ENCODE measurements at places on chromosomes 12 and 14.

- no peak for DNase-seq
Observed at GRCh38 chr14:85445151-85445795, 84.7 kb upstream of the FLRT2 start.

DNA sequence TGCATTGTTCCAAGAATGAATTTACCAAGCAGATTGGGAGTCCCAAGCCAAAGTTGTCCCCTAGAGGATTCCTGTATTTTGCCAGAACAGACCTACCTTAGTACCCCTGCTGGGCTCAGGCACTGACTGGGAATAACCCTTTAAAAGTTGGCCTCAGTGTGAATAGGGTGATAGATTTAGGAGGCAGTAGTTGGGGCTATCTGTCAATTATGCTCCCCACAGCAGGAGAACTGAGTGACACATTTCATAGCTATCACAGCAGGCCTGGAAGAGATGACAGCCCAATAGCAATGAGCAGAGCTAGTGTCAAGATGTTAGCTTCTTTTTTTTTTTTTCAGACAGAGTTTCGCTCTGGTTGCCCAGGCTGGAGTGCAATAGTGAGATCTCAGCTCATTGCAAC lies 14.3 kb upstream of the LRP6 start:
- no peak for DNase-seq

GRCh38 chr12:53204351-53204750 lies 2.7 kb downstream of the ITGB7 start:
- no peak for DNase-seq

DNA sequence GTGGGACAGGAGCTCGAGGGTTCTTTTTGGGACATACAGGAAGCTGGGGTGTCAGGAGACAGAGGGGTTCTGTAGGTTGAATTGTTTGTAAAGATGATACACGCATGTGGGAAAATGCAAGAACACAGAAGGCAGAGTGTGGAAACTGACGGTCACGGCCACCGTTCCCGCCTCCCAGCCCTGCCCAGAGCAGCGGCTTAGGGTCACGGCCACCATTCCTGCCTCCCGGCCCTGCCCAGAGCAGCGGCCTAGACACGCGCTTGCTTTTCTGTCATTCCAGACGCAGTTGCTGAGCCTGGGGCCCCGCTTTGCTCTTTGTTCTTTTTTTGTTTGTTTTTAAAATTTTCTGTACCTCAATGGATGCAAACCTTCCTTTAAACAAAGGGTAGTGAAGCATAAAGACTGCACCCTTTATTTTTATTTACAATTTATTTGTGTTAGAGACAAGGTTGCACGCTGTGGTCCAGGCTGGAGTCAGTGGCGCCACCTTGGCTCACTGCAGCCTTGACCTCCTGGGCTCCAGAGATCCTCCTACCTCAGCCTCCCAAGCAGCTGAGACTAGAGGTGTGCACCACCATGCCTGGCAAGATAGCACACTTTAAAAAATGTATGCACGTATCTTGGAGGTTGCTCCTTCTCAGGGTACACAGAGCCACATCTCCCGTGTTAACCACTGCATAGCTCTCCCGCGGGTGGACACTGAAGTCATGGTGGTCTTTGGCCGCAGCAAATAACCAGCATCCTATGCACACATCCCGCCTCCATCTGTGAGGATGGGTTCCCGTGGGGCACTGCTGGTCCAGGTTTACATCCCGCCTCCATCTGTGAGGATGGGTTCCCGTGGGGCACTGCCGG lies 142.3 kb downstream of the ADGRD1 start:
- no peak for DNase-seq

DNA sequence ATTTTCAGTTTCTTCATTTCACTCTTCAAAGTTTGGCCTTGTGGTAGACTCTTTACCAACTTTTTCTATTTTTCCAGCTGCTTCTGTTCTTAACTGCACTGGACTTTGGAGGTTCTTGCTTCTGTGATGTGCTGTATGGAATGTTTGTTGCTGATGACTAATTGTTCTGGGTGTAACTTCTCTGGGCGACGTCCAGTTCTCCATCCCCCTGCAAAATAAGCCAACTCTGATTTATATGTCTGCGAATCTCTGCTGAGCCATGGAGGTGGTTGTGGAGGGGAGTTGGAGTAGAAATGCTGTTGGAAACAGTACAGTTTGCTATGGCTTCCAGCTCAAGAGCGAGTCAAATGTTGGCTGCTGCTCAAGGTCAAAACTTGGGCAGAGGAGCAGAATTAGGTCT lies 113.9 kb upstream of the DYRK2 start:
- no peak for DNase-seq

DNA sequence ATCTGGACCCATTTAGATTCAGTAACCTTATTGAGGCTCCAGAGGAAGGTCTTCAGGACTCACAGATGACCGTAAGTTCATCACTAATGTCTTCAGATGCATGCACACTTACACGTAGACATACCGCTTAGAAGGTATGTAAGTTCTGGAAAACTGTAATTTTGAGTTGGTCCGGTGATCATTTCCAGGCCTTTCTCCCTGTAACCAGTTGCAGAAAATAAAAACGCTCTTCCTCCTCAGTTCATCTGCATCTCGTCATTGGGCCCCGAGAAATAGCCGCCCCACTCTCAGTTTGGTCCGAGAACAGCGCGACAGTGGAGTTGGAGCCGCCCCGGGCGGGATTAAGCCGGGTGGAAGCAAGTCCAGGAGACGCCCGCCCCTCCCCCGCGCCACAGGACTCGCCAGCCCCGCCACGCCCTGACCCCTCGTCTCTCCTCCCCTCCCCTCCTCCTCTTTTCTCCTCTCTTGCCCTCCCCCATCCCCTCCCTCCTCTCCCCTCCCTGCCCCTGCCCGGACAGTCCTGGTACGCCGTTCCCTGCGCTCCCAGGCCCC lies 83.7 kb downstream of the TNFAIP2 start:
- DNase-seq, result no peak

DNA sequence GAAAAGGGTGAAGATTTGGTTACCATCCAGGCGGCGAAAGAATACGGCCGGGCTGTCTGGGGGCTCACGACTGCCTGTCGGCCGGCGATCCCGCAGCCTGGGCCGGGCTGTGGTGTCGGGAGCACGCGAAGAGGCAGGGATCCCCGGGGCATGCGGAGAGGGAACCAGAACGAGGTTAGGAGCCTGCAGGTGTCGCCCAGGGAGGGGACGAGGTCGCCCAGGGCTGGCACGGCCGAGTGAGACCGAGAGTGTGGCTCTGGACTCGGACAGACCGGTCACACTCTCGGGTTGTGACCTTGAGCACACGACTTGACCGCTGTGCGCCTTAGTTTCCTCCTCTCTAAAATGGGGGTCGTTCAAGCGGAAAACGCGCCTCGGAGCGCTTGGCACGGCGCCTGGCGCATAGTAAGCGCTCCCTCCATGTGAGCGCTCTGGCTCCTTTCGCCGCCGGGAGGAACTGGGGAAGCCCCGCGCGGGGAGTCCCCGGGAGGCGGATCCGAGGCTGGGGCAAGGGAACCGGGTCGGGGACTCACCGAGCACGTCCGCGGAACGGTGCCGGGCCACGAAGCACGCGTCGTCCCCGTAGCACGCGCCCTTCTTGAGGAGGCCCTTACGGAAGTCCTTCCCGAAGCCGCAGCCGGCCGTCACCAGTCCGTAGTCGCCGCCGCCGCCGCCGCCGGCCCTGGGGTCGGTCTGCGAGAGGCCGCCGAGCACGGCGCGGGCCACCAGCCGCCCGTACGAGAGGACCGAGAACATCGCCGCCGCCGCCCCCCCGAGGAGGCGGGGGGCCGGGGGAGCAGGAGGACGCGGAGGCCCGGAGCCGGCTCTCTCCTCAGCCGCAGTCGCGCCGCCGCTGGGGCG lies 612 bp downstream of the PPTC7 start:
- peak; percentile 61 for DNase-seq

GRCh38 chr12:104864668-104865067 lies 93.4 kb downstream of the SLC41A2 start:
- DNase-seq, result no peak

GRCh38 chr12:70920891-70921290 lies 353 bp upstream of the PTPRR start:
- DNase-seq, result no peak

DNA sequence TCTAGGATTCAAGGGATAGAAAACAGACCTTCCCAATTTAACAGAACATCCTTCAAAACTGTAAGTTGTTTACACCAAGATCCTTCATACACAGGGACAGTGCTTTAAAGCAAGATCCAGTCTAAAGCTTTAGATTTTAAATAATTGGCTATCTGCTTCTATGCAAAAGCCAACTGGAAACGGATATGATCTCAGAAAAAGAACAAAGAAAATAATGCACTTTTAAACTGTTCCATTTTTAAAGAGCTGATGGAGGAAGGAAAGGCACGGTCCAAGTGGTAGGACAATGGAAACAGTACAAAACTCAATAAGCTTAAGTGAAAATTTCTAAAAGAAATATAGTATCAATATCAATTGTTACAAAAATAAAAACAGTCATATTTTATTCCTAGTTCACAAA lies 27.7 kb downstream of the LRP6 start:
- no peak for DNase-seq

- DNase-seq, result no peak
Observed at GRCh38 chr12:110224379-110225304, 56.4 kb upstream of the ATP2A2 start.

- peak; percentile 39 for DNase-seq
Observed at GRCh38 chr12:123389560-123390351, 5.8 kb downstream of the KMT5A start.

- DNase-seq, result no peak
Observed at GRCh38 chr12:119354172-119354571, 19.6 kb downstream of the CCDC60 start.

- DNase-seq, result no peak
Observed at GRCh38 chr12:66623455-66623854, 55.4 kb downstream of the GRIP1 start.

DNA sequence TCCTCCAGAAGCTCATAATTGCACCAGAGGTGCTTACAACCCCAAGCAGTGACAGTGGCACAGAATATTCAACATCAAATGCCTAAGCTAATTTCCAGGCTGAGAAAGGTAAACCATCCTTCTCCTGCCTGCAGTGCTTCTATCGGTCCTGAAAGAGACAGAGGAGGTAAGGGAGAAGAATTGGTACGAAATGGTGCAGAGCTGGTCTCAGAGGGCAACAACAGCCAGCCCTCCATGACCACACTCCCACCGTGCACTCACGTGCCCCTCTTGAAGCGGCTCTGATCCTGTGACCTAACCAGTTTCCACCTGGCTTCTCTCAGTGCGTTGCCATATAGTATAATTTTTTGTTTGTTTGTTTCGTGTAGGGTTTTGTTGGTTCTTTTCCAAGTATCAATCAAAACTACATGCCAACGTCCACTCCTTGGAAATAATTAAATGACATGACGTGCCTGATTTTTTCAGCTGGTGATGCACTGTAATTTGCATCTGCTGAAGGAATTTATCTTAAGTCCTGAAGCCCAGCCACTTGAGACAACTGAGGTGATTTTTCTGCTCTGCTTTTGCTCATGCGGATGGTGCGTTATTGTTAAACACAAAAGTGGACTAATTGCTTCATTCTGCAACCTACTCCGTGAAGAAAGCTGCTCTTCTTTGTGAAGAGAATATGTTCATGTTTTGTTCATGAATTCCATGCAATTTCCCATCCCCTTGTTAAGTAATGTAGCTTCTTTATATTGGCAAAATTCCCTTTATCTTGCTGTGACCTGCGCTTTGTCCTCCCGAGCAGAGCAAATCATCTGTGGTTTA lies 1.3 kb upstream of the ATP2A2 start:
- no peak for DNase-seq

GRCh38 chr12:89179983-89180382 lies 172.3 kb downstream of the DUSP6 start:
- no peak for DNase-seq

DNA sequence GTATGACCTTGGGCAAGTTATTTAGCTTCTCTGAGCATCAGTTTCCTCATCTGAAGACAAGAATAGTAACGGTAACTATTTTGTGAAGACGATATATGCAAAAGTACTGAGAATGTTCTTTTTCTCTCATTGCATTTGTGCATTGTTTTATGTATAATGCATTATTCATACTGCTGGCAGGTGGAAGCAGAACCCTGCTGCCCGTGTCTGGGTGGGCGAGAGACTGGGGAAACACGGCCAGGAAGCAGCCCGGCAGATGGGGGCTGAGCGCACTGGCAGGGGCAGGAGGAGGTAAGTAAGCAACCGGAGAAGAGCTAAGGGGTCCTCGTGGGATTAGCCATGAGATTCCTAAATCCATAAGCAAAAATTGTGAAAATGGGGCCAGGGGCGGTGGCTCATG lies 115.8 kb upstream of the MED13L start:
- no peak for DNase-seq

- no peak for DNase-seq
Observed at GRCh38 chr12:13210236-13211190, 14.0 kb downstream of the EMP1 start.

DNA sequence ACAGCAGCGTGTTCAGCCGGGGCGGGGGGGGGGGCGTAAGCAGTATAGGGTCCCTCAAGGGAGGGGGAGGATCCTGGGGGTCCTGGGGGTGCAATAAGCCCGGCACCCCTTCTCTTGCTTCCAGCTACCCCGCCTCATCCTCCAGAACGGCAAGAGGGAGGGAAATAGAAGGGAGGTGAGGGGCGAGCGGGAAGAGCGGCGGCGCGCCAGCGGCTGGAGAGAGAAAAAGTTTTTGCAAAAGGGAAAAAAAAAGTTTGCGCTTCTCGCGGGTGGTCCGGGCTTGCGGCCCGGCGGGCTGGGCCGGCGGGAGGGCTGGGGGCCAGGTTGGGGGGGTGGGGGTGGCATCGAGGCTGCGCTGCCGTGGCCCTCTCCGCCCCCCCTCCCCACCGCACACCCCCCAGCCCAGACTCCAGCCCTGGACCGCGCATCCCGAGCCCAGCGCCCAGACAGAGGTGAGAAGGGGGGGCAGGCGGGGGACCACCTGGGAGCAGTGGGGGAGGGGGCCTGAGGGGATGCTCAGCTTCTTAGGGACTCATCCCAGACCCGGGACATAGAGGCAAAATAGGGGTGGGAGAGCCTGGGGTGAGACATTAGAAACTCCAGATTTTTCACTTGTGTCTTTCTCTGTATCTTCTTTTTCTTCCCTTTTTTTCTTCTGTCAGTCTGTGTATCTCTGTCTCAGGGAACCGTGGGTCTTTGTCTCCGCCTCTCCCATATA lies at the start of gene GLI1:
Gene GLI1, plus strand, starts transcription at position 36 of the 718 bp plus-strand sequence. CDS start 3,907 bp downstream, outside the sequence.
- DNase-seq, result no peak

DNA sequence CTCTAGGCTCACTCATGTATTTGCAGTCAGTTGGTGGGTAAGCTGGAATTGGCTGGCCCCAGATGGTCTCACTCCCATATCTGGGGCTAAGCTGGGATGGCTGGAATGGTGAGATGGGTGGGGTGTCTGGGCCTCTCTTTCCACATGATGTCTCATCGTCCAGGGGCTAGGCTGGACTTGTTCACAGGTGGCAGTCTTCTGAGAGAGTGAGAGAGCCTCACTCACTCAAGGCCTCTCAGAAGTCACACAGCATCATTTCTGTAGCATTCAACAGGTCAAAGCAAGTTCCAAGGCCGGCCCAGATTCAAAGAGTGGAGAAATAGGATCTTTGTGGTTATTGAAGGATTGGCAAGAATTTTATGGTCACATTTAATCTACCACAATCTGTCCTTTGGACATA lies 102.7 kb downstream of the UNC79 start:
- DNase-seq, result no peak

DNA sequence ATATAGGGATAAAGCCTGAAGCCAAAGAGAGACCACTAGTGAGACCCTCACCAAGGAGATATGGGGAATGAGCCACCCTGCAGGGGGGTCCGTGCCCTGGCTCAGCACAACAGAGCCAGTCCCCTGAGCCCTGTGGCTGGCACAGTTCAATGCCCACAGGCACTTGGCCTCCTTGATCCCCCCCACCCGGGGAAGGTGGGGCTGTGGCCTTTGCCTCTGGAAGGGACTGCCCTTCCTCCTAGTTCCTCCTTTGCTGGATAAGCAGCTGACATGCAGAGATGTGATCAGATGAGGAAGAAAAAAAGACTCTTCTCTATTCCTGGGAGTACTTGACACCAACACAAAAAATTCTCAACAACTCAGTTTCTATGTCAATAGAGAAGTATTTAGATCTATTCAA lies 19.9 kb downstream of the TTC7B start:
- DNase-seq, result no peak

- no peak for DNase-seq
Observed at GRCh38 chr12:78888568-78888967, 24.0 kb downstream of the SYT1 start.

All from hypothalamus (tissue), 51 donors.